ENCODE measurements at places on chromosomes 2 and 18.

DNA sequence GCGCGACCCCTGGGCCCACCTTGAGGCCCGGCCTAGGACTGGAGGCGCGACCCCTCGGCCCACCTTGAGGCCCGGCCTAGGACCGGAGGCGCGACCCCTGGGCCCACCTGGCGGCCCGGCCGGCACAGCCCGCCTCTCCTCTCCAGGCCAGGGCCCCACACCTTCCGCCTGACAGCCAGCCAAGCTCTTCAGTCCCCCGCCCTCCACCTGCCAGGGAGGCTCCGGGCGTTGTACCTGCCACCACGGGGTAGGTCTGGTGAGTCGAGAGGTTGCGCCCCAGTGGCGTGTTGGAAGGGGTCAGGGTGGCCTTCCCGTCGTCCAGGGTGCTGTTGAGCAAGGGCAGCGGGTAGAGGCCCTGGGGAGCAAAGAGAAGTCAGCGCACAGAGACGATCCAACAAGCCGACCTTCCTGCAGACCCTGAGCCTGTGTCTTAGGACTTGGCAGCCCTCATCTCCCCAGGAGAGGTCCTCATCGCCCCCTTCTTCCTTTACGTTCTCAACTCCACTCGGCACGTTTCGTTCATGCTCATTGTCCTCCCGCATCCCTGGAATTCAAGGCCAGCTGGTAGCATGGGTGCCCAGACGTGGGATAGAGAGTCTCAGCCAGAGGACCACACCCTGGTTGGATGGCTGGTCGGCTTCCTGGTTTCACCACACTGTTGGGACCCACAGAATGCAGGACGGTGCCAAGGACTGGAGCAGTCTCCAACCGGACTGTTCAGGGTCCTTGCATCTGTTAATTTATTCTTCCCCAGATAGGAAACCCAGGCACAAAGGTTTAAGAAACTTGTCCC lies 42.2 kb downstream of the PAX8 start:
- H3K4me3 ChIP-seq = no peak overlapping the region
- no peak for DNase-seq
- no peaks in the 10 kb centered on the region for H3K4me1 ChIP-seq
- no peak overlapping the region for H3K27ac ChIP-seq

DNA sequence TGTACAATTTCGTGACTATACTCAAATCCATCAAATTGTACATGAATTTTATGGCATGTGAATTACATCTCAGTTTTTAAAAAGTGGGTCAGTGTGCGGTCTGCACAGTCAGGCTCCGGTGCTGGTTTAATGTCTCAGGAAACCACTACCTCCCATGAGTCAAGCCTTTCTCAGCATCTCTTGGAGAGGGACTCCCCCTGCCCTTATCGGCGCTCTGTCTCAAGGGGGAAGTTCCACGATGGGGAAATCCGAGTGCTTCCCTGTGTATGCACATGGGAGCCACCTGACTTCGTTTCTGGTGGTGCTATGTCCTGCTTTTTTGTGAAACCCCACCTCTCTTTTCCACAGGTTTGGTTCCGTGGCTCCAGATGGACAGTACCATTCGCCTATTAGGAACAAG lies 72.5 kb downstream of the ACOXL start:
- DNase-seq = peak; percentile 20
- no peak overlapping the region for H3K4me3 ChIP-seq
- H3K4me1 ChIP-seq = no peaks in the 10 kb centered on the region
- H3K27me3 ChIP-seq = no peaks in the 10 kb centered on the region

DNA sequence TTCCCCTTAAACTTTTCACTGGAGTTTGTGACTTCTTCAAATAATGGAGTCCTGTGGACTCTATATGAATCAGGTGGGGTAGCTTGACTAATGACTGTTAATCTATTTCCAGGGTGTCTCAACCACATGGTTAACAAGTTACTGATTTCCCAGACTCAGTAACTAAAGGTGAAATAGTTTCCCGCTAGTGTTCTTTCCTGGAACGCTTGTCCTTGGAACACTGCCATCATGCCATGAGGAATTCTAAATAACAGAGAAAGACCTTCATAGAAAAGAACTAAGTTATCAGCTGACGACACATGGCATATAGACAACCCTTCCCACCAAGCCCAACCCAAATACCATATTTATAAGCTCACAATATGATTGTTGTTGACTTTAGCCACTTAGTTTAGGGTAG lies 1027.9 kb upstream of the FAM98A start:
- no peak overlapping the region for H3K4me3 ChIP-seq
- no peak overlapping the region for H3K27ac ChIP-seq
- H3K4me1 ChIP-seq = no peaks in the 10 kb centered on the region
- no peaks in the 10 kb centered on the region for H3K36me3 ChIP-seq
- no peaks in the 10 kb centered on the region for H3K27me3 ChIP-seq

DNA sequence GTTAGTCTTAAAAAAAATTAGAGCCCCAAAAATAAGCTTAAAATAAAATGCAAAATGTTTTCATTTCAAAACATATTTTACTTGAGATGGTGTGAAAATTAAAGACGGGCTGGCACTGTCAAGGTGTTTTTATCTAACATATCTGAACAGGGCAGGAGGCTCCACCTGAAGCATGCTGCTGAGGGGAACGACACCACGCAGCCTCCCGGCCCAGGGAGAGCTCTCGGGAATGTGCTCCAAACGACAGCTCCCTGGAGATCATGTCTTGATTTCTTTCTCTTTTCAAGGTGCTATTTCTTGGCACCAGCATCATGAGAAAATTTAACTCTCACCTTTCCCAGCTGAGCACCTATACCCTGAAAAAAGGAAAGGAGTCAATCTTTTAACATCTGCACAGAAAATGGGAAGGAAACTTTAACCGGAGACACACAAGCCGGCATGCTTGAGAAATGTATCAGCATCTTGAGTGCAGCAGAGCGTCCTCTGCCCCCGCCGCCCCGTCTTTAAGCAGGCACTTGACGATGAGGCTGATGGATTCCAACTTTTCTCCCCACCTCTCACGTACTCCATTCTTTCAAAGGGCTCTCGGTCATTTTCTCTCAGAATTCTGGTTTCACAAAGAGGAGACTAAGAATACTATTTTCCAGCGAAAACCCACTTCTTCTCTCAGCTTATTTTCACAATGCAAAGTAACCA lies 56.6 kb downstream of the EIPR1 start:
- H3K4me3 ChIP-seq = no peak overlapping the region
- no peaks in the 10 kb centered on the region for H3K27me3 ChIP-seq
- no peaks in the 10 kb centered on the region for H3K36me3 ChIP-seq
- no peaks in the 10 kb centered on the region for H3K4me1 ChIP-seq
- H3K27ac ChIP-seq = no peak overlapping the region

DNA sequence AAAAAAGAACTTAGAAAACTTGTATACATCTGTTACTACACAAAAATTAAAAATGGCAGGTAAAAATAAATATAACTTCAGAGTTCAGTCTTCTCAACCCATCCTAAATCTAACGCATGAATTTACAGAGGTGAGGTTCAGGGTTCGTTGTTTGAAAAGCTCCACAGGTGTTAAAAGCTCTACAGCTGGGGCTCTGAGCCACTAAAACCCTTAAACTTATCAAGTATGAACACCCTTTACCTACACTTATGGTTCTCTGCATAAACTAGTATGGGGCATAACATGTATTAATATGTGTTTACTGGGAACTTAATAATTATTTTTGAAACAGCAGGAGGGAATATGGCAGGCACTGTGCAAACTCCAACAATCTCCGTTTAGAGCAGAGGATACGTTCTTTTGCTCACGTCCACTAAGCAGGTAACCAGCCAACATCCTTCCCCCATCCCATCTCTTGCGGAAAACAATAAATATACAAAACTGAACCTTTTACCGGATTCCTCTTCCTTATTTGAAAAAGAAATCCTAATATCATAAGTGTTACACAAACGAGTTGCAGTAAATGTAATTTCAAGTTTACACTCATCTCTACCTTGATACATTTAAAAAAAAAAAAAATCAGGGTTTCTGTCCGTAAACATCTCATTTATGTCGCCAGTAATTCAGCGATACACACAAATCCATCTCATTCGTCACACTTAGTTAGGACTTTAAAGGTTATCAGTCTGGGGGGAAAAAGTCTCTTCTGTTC lies 1.3 kb downstream of the PIAS2 start:
- peak overlapping the region; percentile 56 for H3K27ac ChIP-seq
- no peaks in the 10 kb centered on the region for H3K27me3 ChIP-seq
- peak overlapping the region; percentile 79 for H3K4me3 ChIP-seq
- peaks cover 23% of the 10 kb centered on the region for H3K4me1 ChIP-seq

DNA sequence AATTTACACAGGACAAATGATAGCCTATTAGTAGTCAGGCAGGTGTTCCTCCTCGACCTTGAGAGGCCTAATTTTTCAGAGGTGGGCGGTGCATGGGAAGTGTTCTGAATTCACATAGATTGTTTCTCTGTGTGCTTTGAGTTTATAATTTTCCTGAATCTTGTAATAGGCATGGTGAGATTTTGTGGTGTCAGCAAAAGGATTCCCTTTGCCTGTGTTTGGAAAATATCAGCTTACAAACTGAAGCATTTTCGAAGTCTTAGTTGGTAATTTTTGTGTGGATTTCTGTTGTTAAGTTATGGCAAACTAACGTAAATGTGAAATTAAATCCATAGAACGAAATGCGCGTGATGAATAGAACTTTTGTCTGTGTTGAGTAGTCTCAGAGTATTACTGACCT lies 194.0 kb upstream of the RBMS1 start:
- H3K27me3 ChIP-seq = no peaks in the 10 kb centered on the region
- no peaks in the 10 kb centered on the region for H3K36me3 ChIP-seq
- H3K4me3 ChIP-seq = no peak overlapping the region
- no peak for DNase-seq

DNA sequence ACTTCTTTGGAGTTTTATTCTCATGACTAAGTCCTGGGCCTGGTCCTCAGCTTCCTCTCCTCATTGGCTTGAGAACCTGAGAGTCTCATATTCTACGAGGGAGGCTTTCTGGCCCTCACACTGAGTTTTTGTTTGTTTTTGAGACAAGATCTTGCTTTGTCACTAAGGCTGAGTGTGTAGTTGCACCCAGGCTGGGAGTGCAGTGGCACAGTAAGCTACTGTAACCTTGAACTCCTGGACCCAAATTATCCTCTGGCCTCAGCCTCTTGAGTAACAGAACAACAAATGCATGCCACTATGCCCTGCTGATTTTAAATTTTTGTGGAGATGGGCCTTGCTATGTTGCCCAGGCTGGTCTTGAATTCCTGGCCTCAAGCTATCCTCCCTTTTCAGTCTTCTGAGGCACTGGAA lies 22.6 kb downstream of the PRKRA start:
- no peaks in the 10 kb centered on the region for H3K27me3 ChIP-seq
- no peaks in the 10 kb centered on the region for H3K4me1 ChIP-seq
- no peak overlapping the region for H3K27ac ChIP-seq
- H3K4me3 ChIP-seq = no peak overlapping the region
- DNase-seq = no peak

- H3K27me3 ChIP-seq = no peaks in the 10 kb centered on the region
- no peak overlapping the region for H3K27ac ChIP-seq
- no peaks in the 10 kb centered on the region for H3K4me1 ChIP-seq
- H3K4me3 ChIP-seq = no peak overlapping the region
Measured at GRCh38 chr2:46389417-46389916, 89.9 kb upstream of the TMEM247 start.

DNA sequence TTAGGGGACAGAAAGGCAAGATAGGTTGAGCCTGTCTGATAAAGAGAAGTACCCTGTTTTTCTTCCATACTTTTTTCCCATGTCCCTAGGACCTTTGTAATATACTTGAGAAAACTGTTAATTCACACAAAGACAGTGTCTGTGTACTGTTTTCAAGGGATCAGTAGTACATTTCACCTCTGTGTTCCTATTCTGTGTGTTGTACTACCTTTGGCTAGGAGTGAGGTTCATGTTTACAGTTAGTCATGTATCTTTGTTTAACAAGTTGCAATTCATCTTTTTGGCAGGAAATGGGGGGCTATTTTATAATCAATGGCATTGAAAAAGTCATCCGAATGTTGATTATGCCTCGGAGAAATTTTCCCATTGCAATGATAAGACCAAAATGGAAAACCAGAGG lies 6.7 kb downstream of the POLR1B start:
- H3K27me3 ChIP-seq = no peaks in the 10 kb centered on the region
- DNase-seq = no peak
- peaks cover 32% of the 10 kb centered on the region for H3K36me3 ChIP-seq
- peaks cover under 1% of the 10 kb centered on the region for H3K4me1 ChIP-seq
- H3K27ac ChIP-seq = no peak overlapping the region
- H3K4me3 ChIP-seq = no peak overlapping the region

GRCh38 chr2:176534798-176535466 lies 265.7 kb downstream of the MTX2 start:
- no peaks in the 10 kb centered on the region for H3K36me3 ChIP-seq
- H3K4me1 ChIP-seq = no peaks in the 10 kb centered on the region
- no peaks in the 10 kb centered on the region for H3K27me3 ChIP-seq
- no peak overlapping the region for H3K4me3 ChIP-seq
- no peak overlapping the region for H3K27ac ChIP-seq

DNA sequence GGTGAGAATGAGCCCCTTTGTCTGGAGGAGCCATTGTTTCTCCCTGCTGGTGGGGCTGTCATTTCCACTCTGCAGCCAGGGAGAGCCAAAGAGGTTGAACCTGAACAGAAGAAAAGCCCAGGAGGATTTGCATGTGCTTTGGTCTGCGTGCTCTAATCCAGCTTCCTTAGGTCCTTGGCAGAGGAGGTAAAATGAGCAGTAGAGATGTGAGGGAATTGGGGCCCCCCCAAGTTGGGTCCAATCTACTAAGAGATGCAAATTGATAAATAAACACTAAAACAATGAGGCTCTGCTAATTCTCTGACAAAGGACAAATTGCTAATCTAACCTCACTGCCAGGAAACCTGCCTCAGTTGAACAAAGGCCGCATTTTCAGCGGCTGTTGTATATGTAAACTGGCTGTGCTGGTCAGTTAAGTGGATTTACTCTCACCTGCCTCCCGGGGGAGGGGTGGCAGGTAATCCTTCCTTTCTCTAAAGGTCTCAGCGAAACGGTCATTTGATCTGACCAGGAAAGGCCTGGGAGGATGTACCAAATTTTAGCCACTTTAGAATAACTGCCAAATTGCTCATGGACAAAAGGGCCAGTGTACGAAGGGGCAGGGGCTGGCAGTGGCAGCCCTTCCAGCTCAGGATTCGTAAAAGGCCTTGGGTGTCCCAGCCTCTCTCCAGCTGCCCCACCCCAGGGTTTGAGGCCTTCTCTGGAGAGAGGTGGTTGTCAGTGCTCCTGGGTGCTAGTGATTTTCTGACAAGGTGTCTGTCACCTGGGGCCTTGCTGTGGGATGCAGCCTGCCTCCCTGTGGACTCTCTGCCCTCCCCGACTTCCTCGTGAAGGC lies 193.6 kb downstream of the MIB1 start:
- DNase-seq = no peak
- no peaks in the 10 kb centered on the region for H3K36me3 ChIP-seq
- H3K4me1 ChIP-seq = no peaks in the 10 kb centered on the region
- no peak overlapping the region for H3K4me3 ChIP-seq
- H3K27me3 ChIP-seq = no peaks in the 10 kb centered on the region
- H3K27ac ChIP-seq = no peak overlapping the region

DNA sequence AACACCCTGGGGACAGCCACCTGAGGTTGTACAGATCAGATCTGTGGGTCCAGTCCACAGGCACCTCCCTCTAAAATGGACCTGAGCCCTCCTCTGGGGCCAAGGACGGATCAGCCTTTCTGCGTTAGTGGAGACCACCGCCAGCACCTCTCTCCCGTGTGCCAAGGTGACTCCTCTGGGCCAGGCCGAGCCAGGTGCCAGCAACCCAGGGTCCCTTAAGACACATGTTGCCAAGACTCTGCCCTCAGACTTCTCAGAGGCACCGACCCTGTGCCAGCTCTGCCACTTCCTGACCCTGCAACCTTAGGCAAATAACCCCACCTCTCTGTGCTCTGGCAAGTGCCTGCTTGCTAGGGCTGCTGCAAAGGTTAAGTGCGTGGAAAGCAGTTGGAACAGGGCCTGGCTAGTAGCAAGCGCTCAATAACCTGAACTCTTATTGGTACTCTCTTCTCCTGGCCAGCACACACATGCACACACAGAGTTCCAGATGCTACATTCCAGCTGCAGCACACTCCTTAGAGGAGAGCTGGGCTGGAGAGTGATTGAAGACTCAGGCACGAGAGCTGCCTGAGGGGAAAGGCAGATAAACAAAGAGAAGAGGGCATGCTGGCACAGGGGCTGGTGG lies 105.6 kb downstream of the TNS1 start:
- no peaks in the 10 kb centered on the region for H3K36me3 ChIP-seq
- no peak for DNase-seq
- no peak overlapping the region for H3K27ac ChIP-seq
